ENCODE measurements at places on chromosomes 12 and 14. TPM values are rescaled to one million over a fixed set of nuclear protein-coding genes. Genes with fewer than 3 reads are reported as not detected.

Gene INSM2
- not detected for total RNA-seq

Gene ZBTB42
- total RNA-seq = 6.9 TPM

Gene SIX1
- total RNA-seq = not detected

Gene OVCH1
- not detected for total RNA-seq

Gene LYZ
- 16.4 TPM for total RNA-seq

Gene LGMN
- total RNA-seq = 13.4 TPM

Gene CIROP
- total RNA-seq = not detected

Gene RIMKLB
- total RNA-seq = 17.9 TPM

Gene C14orf180
- not detected for total RNA-seq

Gene CDCA4
- total RNA-seq = 51.7 TPM

DNA sequence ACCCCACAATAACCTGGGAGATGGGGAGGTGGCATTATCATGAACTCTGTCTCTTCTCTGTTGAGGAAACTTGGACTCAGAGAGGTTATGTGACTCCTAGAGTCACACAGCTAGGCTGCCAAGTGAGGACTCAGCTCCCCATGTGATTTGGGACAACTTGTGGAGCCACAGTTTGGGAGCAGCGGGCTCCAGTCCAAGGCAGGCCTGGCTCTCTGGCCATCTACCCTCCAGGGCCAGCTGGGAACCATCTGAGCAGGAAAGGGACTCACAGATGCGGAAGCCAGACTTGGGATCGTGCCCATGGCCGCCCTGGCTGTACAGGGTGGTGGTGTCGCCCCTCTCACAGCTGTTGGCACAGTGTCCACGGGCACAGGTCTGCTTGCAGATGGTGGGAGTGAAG is 59.1 kb downstream of the ISCA2 start:
- no peak for DNase-seq

- no peak for DNase-seq
These were observed 237.9 kb downstream of the DACT1 start for GRCh38 chr14:58875613-58876012.

GRCh38 chr14:86990396-86990795 is 1002.6 kb downstream of the GALC start:
- no peak for DNase-seq

- DNase-seq = no peak
These were observed 229.2 kb upstream of the TMTC1 start for GRCh38 chr12:30012816-30013450.

- DNase-seq = no peak
These were observed 88.1 kb upstream of the PTPRR start for GRCh38 chr12:71008616-71009015.

- DNase-seq = no peak
These were observed 99.2 kb upstream of the ZDHHC17 start for GRCh38 chr12:76664731-76665130.

DNA sequence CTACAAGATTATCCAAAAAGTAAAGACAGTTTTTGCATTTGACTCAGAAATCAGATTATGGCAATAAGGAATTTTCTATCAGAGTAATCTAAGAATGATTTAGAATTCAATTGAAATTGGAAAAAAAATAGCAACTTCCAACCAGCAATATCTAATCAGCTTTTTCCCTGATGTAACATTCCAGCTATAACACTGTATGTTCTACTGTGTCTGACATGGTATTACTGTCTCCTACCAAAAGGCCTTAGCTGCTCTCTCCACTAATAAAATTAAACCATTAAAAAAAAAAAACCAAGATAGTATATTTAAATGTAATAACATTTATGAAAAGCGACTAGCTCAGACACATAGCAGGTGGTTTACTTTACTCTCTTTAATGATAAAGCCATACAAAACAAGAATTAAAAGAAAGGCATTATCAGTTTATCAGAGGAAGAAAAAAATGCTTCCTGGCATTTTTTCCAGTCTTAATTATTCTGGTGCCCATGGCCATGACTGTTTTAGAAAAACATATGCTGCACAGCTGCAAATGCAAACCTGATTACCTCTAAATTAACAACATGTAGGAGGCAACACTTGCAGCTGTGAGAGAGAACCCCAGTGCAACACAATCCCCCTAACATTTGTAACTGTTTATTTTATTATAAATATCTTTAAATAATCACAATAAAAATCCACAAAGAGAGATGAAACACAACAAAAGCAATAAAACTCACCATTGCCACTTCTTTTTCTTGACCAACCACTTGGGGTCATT is 28.8 kb downstream of the PHLDA1 start:
- no peak for DNase-seq

DNA sequence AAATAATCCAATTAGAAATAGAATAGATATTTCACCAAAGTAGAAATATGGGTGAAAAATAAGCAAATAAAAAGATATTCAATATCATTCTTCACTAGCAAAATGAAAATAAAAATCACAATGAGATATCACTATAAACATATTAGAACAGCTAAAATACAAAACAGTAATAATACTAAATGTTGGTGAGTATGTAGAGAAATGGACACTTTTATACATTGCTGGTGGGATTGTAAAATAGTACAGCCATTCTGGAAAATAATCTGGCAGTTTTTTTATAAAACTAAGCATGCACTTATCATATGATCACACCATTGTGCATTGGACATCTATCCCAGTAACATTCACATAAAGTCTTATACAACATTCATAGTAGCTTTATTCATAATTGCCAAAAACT is 320.2 kb upstream of the OR4E1 start:
- DNase-seq = no peak

DNA sequence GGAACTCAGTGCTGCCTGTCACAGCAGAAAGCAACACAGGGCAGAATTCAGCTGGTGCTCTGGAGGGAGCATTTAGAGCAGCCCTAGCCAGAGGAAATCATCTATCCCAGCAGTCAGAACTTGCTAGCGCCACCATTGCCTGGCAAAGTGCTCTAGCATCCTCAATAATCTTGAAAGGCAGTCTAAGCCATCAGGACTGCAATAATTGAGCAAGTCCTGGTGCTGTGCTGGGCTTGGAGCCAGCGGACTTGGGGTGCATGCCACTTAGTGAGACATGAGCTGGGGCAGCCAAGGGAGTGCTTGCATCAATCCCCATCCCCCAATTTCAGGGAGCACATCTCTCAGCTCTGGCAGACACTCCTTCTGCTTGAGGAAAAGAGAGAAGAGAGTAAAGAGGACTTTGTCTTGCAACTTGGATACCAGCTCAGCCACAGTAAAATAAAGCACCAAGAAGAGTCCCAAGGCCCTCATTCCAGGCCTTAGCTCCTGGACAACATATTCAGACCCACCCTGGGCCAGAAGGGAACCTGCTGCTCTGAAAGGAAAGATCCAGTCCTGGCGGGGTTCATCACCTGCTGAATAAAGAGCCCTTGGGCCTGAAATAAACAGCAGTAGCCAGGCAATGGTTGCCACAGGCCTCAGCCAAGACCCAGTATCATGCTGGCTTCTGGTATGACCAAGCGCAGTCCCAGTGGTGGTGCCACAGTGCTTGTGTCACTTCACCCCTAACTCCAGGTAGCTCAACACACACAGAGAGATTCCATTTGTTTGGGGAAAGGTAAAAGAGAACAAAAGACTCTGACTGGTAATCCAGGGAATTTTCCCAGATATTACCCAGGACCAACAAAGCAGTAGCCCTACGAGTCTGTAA is 44.5 kb upstream of the ZDHHC17 start:
- no peak for DNase-seq

DNA sequence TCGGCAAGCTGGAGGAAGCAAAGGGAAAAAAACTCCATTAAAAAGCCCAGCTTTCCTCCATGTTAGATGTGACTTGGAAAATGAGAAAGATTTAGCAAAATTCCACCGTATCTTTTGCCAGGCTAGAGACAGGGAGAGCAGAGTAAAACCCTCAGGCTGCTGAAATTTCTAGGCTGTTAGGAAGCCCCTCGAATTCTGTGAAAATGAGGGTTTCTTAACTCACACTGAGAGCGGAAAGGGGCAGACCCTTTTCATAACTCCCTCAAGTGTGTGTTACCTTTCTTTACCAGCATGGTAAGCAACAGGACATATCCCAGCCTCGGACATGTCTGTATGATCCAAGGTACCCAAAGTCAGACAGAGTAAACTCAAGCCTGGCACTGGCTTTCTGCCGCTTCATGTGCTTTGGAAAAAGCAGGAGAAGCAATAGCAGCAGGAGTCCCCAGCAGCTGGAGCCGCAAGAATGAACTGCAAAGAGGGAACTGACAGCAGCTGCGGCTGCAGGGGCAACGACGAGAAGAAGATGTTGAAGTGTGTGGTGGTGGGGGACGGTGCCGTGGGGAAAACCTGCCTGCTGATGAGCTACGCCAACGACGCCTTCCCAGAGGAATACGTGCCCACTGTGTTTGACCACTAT is at the start of gene RHOJ:
Gene RHOJ (plus strand): TSS at position 37 of the 637 bp plus-strand sequence. CDS start 427 bp downstream, at position 464.
- no peak for DNase-seq

- DNase-seq = no peak
These were observed 17.3 kb downstream of the TNFAIP2 start for GRCh38 chr14:103140316-103141109.

DNA sequence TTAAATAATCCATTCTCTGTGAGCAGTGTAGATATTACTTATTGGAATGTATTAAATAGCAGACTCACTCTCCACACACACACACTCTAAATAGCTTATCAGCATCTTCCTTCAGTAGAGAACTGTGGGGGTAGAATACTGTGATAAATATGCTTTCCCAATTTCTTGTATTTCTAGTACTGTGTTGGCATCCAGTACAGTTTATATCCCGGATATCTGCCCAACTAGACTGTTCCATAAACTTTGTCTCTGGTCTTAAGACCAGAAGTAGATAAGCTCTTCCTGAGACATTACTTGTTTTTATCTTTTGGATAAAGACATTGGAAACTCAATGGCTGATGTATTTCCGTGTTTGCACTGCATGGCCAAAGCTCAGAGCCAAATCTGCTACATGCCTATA is 136.2 kb upstream of the PDZRN4 start:
- no peak for DNase-seq

DNA sequence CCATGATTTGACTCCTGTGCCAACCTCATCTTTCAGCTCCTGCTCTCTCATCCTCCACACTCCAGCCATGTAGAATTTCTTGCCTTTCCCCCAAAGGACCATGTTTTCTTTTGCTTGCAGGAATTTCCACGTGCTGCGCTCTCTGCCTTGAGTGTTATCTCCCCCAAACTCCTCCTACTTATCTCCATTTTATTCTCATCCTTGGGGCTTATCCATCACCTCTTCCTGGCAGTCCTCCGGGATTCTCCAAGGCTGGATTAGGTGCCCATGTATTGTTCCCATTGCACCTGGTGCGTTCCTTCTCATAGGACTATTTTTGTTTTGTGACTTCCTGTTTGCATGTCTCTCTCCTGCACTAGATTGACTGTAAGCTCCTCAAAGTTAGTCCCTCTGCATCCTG is 7.0 kb upstream of the MAX start:
- no peak for DNase-seq

- DNase-seq = no peak
These were observed 55.9 kb downstream of the SLCO1C1 start for GRCh38 chr12:20751046-20751445.

DNA sequence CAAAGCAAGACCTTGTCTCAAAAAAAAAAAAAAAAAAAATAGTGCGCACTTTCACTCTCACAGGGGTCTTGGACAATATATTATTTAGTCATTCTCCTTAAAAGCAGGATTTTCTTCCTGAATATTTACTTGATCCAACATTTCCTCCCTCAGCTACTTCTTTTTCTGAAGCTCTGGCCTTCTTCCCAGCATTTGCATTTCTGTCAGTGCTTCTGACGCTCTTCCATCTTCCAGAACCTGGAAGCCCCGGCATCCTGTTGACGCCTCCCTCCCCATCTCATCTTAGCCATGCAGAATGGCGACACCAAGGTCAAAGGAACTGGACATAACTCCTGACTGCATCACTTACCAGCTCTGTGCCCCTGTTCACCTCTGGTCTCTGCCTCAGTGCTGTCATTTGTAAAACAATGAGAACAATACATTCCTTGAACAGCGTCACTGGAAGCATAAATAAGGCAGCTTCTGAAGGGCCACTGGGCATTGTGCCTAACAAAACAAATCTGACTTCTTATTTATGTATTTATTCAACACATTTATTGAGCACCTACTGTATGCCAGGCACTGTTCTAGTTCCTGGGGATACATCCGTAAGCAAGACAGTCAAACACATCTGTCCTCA is 90.9 kb upstream of the MDM1 start:
- DNase-seq = no peak

DNA sequence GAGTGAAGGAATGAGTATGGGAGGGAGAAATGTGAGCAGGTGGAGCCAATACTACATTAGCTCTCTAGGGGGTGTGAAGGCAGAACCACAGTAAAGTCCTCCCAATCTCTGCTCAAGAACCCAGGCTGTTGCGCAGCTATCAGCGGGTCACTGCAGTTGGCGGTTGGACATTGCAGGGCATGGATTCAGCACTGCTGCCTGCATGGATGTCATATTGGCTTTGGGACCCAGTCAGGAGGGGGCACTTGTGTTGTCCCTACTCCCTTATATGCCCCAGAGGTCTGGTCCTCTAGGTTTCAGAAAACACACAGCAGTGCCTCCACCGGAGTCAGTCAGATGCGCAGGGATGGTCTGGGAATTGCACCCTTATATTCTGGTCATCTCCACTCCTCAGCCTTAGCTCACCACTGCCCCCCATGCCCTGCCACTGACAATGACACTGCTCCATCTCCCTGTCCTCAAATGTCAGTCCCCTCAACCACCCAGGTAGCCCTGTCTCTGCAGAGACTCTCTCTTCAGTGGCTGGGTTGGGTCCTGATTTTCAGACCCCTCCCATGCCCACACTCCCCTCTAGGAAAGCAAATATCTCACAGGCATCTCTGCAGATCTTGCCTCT is 9.6 kb downstream of the ZDHHC22 start:
- no peak for DNase-seq

DNA sequence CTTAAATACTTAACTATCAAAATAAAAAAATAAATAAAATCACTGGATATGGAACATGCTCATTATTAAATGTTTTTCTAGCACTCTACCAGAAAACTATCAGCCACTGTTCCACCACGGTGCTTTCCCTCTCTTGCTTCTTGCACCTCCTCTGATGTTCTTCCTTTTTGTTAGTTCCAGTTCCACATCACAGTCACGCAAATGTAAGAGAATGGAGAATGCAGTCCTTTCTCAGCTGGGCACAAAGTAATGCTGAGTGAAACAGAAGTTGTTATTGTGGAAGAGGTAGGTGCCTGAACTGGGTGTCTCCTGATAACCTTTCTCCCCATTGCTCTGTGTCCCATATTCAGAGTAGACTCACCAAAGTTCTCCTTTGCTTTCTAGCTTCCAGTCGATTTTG is 1116.9 kb upstream of the TMEM132C start:
- no peak for DNase-seq

DNA sequence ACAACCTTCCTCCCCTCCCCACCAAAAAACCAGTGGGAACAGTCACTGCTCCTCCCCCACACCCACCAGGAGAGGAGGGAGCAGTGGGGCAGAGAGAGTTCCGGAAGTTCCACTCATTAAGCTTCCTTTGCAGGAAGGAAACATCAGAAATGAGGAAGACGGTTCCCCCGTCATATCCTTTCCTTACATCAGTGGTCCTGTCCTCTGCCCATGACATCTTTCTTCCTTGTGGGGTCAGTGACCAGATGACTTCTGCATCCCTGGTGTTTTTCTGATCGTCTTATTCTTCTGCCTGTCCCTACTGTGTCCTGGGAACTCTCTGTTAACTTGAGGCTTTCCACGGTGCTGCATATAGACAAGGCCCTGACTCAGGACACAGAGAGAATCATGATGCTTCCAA is 40.8 kb upstream of the SPTLC2 start:
- no peak for DNase-seq

- no peak for DNase-seq
These were observed 454.6 kb downstream of the PCNX1 start for GRCh38 chr14:71361874-71362273.

Measured in activated naive CD8-positive, alpha-beta T cell treated with anti-CD3 and anti-CD28 coated beads, Interleukin-2, amount 10 ng/mL, durations not matched to agents 7 days and 5 days (primary cell).